ENCODE measurements at places on chromosomes 6 and 20. TPM values are rescaled to one million over a fixed set of nuclear protein-coding genes. Genes with fewer than 3 reads are reported as not detected.
A peak's percentile ranks its signal among the peaks of the same experiment; 100 is the strongest.

Gene AMD1
- 88.7 TPM for polyA plus RNA-seq

Gene BMP7
- polyA plus RNA-seq: 42.7 TPM

- no peak for DNase-seq
Measured at GRCh38 chr20:58523072-58523970, 8.1 kb upstream of the APCDD1L start.

GRCh38 chr20:6660441-6660840 is 107.0 kb upstream of the BMP2 start:
- no peak for DNase-seq

Gene HNF4A
- 0.90 TPM for polyA plus RNA-seq

Gene ASIP
- 0.52 TPM for polyA plus RNA-seq

GRCh38 chr6:71446057-71446456 is 157.4 kb downstream of the OGFRL1 start:
- DNase-seq: no peak

- no peak for DNase-seq
Measured at GRCh38 chr6:110083875-110084585, 95.4 kb downstream of the WASF1 start.

DNA sequence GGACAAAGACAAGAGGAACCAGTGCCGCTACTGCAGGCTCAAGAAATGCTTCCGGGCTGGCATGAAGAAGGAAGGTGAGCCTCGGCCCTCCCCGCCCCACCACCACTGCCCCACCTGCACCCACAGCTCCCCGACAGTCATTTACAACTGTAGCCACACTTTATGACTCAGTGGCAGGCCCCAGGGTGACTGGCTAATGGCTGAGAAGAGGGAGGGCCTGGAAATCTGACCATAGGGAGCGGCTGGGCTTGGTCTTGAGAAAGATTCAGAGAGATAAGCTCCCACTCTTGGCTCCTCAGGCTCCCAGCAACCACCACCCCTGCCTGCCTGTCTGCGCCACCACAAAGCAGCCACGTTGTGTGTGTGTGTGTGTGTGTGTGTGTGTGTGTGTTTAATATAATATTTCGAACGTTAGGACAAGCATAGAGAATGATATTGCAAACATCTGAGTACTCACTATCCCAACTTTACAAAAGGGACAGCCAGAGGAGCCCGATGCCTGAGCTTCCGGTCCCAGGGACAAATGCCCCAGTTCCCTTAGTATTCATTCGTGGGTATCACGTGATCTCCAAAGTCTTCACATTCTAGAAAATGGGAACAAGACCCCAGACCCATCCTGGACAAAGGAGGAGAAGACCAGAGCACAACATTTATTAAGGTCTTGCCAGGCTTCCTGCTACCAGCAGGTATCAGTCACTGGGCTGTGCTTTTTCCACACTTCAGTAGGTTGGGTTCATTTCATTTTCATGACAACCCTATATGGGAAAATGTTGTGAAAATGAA is 52.1 kb downstream of the HNF4A start:
- no peak for DNase-seq

- no peak for DNase-seq
Measured at GRCh38 chr6:91697010-91697695, 1110.3 kb upstream of the MAP3K7 start.

GRCh38 chr6:160088069-160088783 is 33.4 kb upstream of the SLC22A1 start:
- DNase-seq: peak; percentile 29

DNA sequence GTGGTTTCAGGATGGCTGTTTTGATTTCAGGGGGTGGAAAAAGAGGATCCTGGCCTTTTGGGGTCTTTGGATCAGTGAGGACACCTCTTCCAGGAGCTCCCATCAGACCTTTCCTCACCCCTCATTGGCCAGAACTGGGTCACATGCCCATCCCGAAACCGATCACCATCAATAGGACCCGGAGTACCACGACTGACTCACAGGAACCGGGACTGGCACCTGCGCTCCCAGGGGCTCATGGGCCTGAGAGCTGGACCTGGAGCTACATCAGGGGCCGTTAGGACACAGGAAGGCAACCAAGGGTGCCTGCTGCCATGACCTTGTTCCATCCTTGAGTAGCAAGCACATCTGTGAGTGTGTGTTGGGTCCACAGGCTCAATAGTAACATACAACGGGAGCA is 180.4 kb downstream of the BMP7 start:
- no peak for DNase-seq

Gene KCNK16
- not detected for polyA plus RNA-seq

DNA sequence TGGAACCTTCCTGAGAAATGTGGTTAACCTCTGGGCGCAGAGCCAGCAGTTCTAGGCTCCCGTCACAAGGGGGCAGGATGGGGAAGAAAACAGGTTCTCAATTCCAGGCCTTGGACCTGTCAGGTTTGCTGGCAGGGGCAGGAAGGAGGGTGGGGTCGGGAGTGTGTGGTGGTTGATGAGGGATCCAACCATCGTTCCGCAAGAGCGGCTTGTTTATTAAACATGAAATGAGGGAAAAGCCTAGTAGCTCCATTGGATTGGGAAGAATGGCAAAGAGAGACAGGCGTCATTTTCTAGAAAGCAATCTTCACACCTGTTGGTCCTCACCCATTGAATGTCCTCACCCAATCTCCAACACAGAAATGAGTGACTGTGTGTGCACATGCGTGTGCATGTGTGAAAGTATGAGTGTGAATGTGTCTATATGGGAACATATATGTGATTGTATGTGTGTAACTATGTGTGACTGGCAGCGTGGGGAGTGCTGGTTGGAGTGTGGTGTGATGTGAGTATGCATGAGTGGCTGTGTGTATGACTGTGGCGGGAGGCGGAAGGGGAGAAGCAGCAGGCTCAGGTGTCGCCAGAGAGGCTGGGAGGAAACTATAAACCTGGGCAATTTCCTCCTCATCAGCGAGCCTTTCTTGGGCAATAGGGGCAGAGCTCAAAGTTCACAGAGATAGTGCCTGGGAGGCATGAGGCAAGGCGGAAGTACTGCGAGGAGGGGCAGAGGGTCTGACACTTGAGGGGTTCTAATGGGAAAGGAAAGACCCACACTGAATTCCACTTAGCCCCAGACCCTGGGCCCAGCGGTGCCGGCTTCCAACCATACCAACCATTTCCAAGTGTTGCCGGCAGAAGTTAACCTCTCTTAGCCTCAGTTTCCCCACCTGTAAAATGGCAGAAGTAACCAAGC is 29.6 kb downstream of the SRSF3 start:
- peak; percentile 64 for DNase-seq

DNA sequence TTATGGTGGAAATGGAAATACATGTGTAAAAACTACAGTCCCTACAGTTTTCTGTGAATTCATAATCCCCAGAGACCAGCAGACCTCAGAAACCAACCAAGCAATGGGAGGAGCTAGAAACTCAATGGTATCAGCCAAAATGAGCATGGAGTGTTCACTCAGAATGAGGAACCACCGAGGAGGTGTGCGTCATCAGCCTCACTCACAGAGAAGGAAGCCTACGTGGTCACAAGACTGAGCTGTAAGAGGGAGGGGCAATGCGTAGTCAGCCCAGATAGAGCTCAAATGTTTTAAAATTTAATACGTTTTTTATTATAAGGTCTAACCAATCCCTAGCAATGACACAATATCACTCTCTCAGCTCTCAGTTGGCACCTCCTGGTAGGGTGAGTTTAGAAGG is 17.4 kb downstream of the MYLK4 start:
- no peak for DNase-seq

- no peak for DNase-seq
Measured at GRCh38 chr6:16688984-16689636, 72.2 kb downstream of the ATXN1 start.

DNA sequence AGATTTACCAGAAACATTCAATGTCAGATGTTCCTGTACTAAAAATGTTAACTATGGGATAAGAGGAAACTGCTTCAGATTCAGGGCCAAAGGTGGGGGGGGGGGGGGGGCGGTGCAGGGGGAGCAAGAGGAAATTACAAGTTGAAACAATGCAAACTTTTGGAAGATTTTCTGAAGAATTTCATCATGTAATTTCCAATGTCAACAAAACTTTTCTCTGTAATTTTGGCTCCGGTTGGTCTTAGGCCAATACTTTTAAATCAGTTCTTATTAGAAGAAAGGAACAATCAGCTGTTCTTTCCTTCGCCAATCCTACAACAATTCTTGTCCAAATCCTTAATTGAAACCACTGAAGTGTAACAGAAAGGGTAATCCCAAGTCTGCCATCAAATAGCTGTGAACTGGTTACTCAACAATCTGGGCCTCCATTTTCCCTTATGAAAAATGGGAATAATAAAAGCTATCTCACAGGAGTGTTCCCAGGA is 13.1 kb downstream of the UQCC1 start:
- DNase-seq: peak; percentile 6

GRCh38 chr20:50843331-50844276 is 48.7 kb downstream of the BCAS4 start:
- no peak for DNase-seq

DNA sequence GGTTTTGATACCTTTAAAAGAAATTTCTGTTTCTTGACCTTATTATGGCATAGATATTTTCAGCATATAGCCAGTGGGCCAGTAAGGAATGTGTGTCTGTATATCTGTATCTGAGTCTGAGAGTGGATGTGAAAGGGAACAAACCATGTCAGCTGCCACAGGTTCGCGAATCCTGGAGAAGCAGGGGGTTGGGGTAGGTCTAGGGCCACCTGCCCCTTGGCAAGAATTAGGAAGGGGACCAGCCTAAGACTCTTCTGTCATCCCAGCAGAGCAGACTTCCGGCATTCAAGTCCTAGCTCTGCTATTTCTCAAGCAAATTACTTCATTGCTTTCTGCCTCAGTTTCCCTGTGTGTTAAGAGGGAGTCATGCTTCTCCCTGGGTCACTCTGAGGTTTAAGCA is 180.3 kb upstream of the SNX9 start:
- DNase-seq: no peak

DNA sequence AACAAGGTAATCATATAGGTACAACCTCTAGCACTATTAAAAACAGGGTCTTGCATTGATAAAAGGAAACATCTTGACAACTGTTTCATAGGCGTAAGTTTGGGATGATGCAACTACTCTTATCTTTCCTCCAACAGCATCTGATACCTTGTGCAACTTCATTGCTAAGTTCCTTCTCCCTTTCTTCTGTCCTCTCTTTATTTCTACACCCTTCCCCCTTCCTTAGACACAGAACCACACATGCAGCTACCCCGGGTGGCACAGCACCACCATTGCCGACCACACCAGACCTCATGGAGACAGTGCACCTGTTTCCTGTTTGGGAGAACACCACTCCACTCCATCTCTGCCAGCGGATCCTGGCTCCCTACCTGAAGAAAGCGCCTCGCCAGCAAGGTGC is 14.4 kb downstream of the MYB start:
- DNase-seq: no peak

Gene PROKR2
- polyA plus RNA-seq: 0.30 TPM

Data from left renal pelvis (tissue), 4 donors.